ENCODE measurements at places on chromosomes 1 and 21.

DNA sequence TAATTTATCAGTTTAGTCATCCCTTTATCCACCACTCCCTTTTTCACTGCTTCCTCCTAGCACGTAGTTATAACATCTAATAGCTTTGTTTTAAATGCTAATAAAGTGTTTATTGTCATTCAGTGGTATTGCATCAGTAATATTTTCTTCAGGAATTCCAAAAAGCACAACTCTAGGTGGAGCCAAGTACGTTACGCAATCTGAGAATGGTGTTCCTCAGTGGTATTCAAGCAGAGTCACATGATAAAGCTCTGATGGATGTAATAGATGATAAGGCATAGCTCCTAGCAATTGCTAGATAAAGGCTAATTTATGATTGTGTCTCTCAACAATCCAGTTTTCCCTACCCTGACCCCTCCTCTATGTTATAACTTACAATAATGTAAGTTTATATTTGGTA, 494.6 kb upstream of the ADGRL4 start:
- H3K27me3 ChIP-seq, result no peaks in the 10 kb centered on the region
- no peak overlapping the region for H3K4me3 ChIP-seq
- H3K36me3 ChIP-seq, result no peaks in the 10 kb centered on the region
- H3K4me1 ChIP-seq, result no peaks in the 10 kb centered on the region

- peaks cover 34% of the 10 kb centered on the region for H3K36me3 ChIP-seq
- H3K27me3 ChIP-seq, result no peaks in the 10 kb centered on the region
- H3K4me3 ChIP-seq, result peak overlapping the region; percentile 83
- H3K4me1 ChIP-seq, result peaks cover 63% of the 10 kb centered on the region
- H3K27ac ChIP-seq, result peak overlapping the region; percentile 95
- DNase-seq, result no peak
These were observed 142.2 kb upstream of the KRTAP19-8 start for GRCh38 chr21:31180256-31181081.

DNA sequence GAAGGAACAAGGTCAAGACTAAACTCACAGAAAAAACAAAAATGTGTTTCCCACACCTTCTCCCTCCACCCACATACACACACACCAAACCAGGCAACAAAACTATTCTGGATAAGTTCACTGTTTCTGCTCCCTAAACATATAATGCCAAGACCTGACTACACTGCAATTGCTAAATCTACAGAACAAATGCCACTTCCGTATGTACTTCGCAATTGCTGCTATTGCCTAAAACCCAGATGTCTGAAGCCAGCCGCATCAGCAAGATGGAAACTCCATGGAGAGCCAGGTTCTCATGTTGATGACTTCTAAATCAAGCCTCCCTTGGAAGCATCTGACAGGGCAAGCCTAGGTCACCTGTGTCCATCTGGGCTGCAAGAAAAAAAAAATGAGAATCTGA, 8.3 kb upstream of the AIM2 start:
- no peak overlapping the region for H3K4me3 ChIP-seq
- H3K27me3 ChIP-seq, result no peaks in the 10 kb centered on the region
- H3K27ac ChIP-seq, result no peak overlapping the region
- no peak for DNase-seq
- peaks cover 21% of the 10 kb centered on the region for H3K4me1 ChIP-seq

DNA sequence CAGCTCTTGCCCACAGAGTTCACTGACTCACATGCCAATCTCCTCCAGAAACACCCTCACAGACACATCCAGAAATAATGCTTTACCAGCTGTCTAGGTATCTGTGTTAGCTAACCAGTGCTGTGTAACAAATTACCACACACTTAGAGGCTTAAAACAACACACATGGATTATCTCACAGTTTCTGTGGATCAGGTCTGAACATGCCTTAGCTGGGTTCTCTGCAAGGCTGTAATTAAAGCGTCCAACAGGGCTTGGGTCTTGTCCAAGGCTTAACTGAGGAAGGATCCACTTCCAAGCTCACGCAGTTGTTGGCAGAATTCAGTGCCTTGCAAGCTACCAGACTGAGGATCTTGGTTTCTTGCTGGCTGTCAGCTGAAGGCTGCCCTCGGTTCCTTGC, 92.5 kb upstream of the RGS4 start:
- H3K27me3 ChIP-seq, result no peaks in the 10 kb centered on the region
- H3K27ac ChIP-seq, result no peak overlapping the region
- no peak for DNase-seq
- H3K4me3 ChIP-seq, result no peak overlapping the region
- no peaks in the 10 kb centered on the region for H3K4me1 ChIP-seq

DNA sequence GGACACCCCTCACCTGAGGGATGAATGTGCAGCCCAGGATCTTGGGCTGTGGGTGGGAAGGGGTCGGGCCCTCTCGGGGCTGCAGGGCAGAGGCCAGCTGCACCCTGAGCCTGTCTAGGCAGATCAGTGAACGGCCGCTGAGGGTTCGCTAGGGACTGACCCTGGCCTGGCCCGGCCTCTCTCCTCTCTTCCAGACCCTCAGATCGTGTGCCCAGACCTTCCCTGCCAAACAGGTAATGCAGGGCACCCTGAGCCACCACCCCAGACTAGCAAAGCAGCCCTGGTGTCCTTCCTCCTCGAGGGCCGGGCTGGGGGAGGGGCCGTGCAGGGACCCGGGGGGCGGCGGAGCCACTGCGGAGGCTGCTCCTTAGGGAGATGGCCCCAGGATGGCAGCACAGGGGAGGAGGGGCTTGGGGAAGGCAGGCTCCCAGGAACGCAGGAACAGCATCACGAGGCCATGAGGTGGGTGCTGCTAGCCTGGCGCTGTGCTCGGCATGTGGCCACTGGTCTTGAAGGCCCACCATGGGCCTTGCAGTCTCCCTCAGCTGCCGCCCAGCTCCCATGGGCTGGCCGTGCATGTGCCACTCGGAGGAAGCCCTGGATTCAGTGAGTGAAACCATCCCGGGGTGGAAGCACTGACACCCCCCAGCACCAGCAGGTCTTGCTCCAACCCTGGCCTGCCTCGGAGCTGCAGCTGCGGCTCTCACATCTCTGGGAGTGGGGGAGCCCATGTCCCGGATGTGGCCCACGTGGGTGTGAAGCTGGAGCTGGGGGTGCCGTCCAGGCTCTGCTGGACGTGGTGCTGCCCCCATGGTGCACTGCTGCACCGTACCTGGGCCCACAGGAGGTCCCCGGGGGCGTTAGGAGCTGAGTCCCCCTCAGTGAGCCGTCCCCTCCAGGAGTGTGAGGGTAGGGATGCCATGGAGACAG, 28.7 kb downstream of the COL6A2 start:
- H3K4me1 ChIP-seq, result no peaks in the 10 kb centered on the region
- DNase-seq, result no peak
- H3K27ac ChIP-seq, result no peak overlapping the region
- H3K36me3 ChIP-seq, result no peaks in the 10 kb centered on the region

GRCh38 chr21:37827913-37828312, 88.3 kb downstream of the KCNJ6 start:
- H3K4me1 ChIP-seq, result no peaks in the 10 kb centered on the region
- no peak for DNase-seq
- H3K4me3 ChIP-seq, result no peak overlapping the region
- H3K27me3 ChIP-seq, result no peaks in the 10 kb centered on the region
- no peak overlapping the region for H3K27ac ChIP-seq
- H3K36me3 ChIP-seq, result no peaks in the 10 kb centered on the region

- H3K27ac ChIP-seq, result peak overlapping the region; percentile 95
- H3K4me3 ChIP-seq, result peak overlapping the region; percentile 98
- DNase-seq, result peak; percentile 42
- H3K27me3 ChIP-seq, result no peaks in the 10 kb centered on the region
- H3K36me3 ChIP-seq, result peaks cover 44% of the 10 kb centered on the region
- peaks cover 41% of the 10 kb centered on the region for H3K4me1 ChIP-seq
These were observed 2.3 kb downstream of the ZBTB37 start for GRCh38 chr1:173870252-173871075.

- no peak overlapping the region for H3K27ac ChIP-seq
- H3K4me1 ChIP-seq, result peaks cover 3% of the 10 kb centered on the region
These were observed 14.9 kb downstream of the TTC34 start for GRCh38 chr1:2786329-2787162.

- H3K4me3 ChIP-seq, result no peak overlapping the region
- no peaks in the 10 kb centered on the region for H3K36me3 ChIP-seq
- DNase-seq, result no peak
- no peak overlapping the region for H3K27ac ChIP-seq
- no peaks in the 10 kb centered on the region for H3K27me3 ChIP-seq
These were observed 268.2 kb downstream of the LRRC7 start for GRCh38 chr1:69835955-69836354.

DNA sequence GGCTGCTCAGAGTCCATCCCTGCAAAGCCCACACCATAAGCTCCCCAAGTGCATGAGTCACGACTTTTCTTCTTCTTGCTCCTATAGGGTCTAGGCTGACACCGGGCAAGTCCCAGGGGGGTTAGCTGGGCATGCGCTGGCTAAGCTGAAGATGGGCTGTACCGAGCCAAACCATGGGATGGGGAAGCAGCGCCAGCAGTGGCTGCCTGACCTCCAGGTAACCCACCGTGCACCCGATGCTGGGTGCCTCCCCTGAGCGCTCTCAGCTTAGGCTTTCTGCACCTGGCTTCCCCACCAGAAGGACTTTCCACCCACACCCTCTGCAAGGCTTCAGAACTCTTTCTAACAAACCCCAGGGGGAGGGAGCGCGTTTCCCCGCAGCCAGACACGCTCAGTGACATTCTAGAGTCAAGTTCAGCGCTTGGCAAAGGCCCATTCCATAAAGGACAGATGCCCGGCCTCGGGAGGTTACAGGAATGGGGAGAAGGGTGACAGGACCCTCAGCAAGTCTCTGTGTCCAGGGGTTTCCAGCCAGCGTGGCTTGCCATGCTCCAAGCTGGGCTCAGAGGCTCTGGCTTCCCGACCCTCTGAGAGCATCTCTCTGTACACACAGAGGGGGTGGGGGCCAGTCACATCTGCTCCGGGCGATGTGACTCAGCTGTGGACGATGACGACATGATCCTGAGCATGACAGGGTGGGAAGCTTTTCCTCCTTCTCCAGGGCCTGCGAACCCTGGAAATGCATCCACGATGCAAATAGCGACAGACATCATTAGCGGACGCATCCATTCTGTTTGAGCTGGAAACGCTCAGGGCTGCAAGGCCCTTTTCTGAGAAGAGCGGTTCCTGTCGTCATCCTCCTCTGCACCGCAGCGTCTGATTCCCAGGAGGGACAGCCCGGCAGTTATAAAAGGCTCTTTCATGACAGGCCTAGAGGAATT, 107.8 kb downstream of the SIK1 start:
- H3K36me3 ChIP-seq, result no peaks in the 10 kb centered on the region
- no peaks in the 10 kb centered on the region for H3K4me1 ChIP-seq
- no peak overlapping the region for H3K4me3 ChIP-seq
- peaks cover 3% of the 10 kb centered on the region for H3K27me3 ChIP-seq
- DNase-seq, result no peak

Data from T-helper 2 cell treated with Interferon-gamma antibody and Interleukin-4, amounts not matched to agents 5 μg/mL and 100 μg/mL, for 36 hours (primary cell).